ENCODE measurements at places on chromosomes 5 and 9.

DNA sequence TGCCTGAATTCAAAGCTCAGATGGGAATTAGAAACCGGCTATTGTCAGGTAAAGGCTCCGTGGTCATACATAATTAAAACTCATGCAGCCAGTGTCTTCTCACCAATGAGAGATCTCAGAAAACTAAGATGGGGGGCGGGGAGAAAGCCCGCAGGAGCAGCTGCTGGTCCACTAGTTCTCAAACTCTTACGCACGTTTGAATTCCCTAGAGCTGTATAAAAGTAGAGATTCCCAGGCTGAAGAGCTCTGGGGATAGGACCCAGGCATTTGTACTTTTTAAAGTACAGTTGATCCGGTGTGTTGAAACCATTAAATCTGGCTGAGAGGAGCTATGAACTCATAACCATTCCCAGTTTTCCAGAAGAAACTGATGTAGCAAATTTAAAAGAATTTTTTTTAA is 68.5 kb downstream of the FRMD3 start:
- DNase-seq, result no peak

GRCh38 chr9:124695280-124695890 is 75.7 kb downstream of the NR6A1 start:
- no peak for DNase-seq

GRCh38 chr5:169652057-169652456 is 15.0 kb downstream of the DOCK2 start:
- DNase-seq, result no peak

DNA sequence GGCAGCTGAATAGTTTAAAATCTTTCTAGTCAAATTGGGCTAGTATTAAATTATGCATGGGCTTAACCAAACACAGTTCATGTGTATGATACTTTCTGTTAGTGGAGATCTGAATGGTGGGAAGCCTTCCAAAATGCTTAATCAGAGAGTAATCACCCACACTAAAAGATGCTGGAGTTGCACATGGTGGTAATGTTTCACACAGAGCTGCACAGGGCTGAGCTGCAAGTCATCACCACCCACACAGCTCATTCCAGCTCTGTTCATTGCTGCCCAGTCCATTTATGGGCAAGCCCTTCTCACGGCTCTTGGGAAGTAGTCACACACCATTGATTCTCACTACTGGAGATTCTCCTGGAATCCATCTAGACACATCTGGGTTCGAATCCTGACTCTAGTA is 351.5 kb upstream of the KCNN2 start:
- DNase-seq, result no peak

GRCh38 chr9:131629825-131630204 is 84.5 kb downstream of the PRRT1B start:
- DNase-seq, result no peak

- DNase-seq, result peak; percentile 18
Observed at GRCh38 chr5:32076699-32077695, 97.1 kb downstream of the GOLPH3 start.

- DNase-seq, result no peak
Observed at GRCh38 chr5:29833394-29833793, 1360.1 kb upstream of the CDH6 start.

- no peak for DNase-seq
Observed at GRCh38 chr5:139872851-139873794, 77.5 kb downstream of the PSD2 start.

DNA sequence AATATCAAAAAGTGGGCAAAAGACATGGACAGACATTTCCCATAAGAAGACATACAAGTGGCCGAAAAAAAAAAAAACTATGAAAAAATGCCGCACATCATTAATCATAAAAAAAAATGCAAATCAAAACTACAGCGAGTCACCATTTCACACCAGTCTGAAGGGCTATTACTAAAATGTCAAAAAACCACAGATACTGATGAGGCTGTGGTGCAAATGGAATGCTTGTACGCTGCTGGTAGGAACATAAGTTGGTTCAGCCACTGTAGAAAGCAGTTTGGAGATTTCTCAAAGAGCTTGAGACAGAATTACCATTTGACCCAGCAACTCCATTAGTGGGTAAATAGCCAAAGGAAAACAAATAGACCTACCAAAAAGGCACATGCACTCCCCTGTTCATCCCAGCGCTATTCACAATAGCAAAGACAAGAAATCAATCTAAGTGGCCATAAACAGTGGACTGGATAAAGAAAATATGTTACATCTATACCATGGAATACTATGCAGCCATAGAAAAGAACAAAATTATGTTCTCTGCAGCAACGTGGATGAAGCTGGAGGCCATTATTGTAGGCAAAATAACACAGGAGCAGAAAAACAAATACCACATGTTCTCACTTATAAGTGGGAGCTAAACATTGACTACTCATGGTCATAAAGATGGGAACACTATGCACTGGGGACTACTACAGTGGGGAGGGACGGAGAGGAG is 110.6 kb upstream of the BOD1 start:
- DNase-seq, result no peak

DNA sequence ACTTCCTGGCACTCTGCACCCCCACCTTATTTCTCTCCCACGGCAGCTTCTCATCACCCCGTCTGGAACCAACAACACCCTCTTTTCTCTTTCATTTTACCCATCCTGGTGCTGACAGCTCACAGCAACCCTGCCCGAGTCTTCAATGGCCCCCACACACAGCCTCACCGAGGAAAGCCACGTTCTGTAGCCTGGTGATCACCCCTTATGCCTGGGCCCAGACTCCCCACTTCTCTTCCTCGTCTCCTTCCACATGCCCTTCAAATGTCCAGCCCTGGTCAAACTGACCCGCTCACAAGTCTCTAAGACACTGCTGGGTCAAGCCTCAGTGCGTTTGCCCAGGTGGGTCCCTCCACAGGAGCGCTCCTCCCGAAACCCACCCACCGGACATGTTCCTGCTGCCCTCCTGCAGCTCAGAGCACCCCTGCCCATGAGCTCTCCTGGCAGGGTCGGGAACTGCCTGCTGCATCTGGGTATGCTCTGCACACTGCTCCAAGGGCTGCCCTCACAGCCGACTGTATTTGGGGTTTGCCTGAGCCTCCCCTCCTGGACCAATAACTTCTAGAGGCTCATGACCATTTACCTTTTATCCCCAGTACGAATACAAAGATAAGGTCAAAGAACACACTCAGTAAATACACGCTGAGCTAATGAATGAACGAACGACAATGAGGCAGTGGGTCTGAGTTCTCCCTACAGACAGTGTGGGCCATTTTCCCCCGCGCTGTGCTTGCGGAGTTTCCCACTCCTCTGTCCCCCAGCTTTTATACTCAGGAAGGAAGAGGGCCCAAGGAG is 154.7 kb upstream of the PHYKPL start:
- no peak for DNase-seq

- no peak for DNase-seq
Observed at GRCh38 chr5:475704-476101, 32.7 kb downstream of the EXOC3 start.

- no peak for DNase-seq
Observed at GRCh38 chr9:28234133-28234893, 661.0 kb upstream of the C9orf72 start.

- DNase-seq, result no peak
Observed at GRCh38 chr5:90809311-90810056, 250.9 kb downstream of the ADGRV1 start.

- no peak for DNase-seq
Observed at GRCh38 chr5:127320032-127320965, 29.7 kb downstream of the MEGF10 start.

DNA sequence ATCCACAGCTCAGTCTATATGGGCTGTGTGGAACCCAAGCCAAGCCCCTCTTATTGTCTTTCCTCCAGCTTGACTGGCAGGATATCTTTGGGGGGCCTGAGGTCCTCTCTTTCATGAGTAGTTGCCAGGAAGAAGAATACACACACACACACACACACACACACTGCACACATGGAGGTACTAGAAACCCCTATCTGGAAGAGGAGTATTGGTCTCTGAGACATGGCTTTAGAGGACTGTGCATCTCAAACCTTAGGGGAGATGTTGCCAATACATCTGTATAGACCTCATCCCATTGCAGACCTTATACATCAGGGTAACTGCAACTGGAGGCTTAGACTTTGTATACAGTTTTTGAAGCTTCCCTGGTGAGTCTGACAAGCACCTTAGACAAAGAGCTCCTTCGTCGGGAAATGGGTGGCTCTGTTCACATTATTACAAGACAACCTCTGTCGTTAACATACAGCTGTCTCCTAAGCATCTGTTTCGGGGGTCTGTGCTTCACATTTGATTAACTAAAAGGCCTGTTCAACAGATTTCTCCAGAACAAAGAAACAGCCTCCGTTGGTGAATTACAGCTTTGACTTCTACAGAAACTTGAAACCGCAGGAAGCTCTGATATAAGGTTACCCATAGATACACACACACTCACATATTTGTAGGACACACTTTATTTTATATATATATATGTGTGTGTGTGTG is 5.5 kb upstream of the ENTREP1 start:
- no peak for DNase-seq

DNA sequence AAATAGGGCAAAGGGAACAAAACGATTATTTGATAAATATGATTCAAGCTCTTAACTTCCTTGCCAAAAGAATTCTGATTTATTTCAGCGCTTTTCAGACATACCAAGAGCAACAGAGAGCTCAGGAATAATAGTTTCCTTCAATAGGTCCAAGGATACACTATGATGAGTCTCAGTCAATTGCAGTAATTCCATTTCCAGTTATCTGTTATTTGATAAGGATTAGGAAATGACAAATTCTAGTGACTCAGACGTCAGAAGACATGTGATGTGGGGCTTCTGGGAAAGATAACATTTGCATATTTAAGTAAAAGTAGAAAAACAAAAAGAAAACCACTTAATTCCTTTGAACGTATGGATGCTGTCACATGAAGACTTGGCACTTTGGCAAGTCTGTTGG is 1250.8 kb upstream of the CDH18 start:
- no peak for DNase-seq

DNA sequence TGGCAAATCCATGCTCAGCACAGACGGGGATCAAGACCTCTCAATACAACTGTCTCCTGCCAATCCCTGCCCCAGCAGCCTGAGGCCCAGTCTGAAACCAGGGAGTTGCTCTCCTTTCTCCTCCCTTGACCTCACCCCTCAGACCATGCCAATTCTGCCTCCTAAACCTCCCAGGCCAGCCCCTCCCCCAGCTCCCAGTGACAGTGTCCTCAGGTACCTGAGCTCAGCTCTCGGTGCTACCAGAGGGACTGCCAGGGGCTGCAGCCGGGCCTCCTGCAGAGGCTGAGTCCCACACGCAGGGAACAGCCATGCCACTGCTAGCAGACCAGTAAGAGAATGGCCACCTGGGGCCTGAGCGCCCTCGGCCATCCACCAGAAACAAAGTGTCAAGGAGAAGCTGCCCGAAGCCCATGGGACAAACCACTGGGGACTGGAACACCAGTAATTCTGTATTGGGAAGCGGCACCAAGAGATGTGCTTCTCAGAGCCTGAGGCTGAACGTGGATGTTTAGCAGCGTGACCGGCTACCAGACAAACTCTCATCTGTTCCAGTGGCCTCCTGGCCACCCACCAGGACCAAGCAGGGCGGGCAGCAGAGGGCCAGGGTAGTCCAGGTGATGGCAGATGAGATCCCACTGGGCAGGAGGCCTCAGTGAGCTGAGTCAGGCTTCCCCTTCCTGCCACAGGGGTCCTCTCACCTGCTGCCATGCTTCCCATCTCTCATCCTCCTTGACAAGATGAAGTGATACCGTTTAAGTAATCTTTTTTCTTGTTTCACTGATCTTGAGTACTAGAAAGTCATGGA is 557 bp upstream of the IL3 start:
- peak; percentile 3 for DNase-seq

DNA sequence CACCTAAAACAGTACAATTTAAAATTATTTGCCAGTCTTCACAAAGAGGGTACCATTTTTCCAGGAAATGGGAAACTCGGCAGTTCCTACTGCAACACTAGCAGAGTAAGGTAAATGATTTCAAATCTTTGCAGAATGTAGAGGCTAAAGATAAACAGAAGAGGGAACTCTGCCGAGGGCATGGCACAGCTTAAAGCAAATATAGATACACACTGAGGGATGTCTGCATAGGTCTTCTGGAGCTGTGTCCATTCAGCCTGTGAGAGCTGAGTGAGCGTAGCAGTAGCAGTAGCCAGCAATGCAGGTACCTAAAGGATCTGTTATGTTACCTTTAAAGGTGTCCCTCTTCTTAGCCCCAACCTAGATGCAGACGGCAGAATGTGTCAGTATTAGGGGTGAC is 17.5 kb downstream of the CDKL3 start:
- no peak for DNase-seq

- DNase-seq, result no peak
Observed at GRCh38 chr5:149886060-149886459, 58.5 kb downstream of the PDE6A start.

DNA sequence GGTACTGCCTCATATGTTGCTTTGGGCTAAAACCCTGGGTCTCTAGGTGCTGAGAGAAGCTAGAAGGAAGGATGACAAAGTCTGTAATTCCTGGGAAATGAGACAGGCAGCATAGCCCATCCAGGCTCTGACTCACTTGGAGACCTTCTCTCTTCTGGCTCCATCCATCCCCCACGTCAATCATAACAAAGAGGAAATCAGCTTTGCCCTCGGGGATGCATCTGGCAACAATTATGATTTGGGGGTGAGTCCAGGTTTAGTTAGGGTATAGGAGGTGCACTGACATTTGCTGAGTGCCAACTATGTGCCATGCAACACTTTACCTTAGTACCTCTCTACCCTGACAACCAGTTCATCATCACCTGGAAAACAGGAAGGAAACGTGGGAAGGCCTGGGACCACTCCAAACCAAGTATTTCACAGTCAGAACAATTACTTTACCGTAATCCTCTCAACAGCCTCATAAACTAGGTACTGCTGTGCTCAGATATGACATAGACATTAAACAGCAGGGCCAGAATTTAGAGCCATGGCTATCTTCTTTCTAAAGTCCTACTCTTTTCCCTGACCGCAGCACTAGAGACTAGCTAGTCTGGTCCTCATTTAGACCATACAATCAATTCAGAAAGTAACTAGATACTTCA is 39.1 kb upstream of the GZMA start:
- no peak for DNase-seq

- no peak for DNase-seq
Observed at GRCh38 chr5:4883360-4883759, 256.8 kb upstream of the ADAMTS16 start.

DNA sequence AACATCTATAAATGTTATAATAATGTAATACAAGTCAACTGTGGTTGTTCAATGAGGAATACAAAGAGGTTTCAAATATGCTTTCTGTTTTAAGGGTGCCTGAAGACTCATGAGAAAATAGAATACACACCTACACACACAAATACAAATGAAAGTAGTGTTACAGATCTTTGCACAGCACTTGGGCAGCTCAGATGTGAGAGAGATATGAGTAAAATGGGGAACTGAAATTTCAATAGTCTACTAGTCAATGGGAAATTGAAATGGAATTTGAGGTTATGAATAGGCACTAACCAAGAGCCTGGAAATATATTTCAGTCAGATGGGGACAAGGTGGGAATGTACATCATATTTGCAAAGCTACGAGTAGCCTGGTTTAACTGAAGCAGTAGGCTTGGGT is 96.6 kb downstream of the ISL1 start:
- no peak for DNase-seq

DNA sequence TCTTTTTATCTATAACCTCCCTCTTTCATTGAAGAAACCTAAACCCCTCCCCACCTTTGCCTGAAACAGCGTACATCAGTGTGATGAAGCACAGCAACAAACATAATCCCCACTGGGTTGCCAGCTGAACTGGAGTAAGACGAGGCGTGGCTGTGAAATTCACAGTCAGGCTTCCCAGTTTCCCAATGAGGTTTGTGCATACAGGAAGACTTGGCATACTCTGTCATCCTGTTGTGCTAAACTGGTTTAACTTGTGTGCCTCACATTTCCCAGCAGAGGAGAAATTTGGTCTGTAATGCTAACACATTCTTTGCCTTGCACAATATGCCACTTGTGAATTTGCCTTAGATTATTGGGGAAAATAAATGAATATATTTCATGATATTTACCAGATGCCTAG is 121.5 kb downstream of the SV2C start:
- DNase-seq, result no peak
